SHP77 (cell line): ENCODE measurements at places on chromosomes 16 and 17.

DNA sequence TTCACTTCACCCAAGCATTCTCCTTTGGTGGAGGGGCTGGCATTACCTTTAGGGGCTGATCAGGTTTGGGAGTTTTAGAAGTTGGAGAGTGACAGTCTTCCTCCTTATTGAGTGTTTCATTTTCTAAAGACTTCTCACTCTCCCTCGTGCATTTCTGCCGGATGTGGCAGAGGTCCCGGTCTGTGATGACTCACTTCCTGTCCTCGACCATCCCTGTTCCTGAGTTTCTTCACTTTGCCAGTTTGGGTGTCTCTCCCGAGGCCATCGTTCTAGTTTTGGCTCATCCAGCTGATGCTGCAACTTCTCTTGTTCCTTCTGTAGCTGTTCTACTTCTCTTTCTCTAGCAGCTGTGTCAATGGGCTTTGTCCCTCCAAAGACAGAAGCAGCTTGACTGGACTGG is 104.3 kb downstream of the PHKB start:
- DNase-seq = no peak

GRCh38 chr16:49352892-49353291 is 20.7 kb upstream of the C16orf78 start:
- DNase-seq = no peak

DNA sequence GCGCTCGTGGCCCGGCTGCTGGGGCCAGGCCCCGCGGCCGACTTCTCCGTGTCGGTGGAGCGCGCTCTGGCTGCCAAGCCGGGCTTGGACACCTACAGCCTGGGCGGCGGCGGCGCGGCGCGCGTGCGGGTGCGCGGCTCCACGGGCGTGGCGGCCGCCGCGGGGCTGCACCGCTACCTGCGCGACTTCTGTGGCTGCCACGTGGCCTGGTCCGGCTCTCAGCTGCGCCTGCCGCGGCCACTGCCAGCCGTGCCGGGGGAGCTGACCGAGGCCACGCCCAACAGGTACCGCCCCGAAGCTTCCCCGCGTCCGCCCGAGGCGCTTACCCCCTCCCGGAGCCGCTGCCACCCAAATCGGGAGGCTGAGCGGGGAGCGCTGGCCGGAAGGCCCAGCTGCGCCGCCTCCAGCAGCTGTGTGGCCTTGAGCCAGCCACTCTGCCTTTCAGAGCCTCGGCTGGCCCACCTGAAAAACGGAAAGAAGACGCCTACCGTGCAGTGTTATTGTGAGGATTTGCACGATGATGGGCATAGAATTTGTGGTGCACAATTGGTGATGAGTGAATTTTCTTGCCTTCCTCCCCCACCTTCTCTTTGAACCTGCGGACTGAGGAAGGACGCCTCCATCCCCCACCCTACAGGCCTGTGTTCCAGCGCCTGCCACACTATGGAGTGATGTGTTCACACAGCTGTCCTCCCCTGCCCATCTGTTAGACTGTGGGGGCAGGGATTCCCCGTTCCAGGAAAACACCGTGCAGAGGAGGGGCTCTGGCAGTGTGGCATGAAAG is 523 bp downstream of the NAGLU start:
- peak; percentile 85 for DNase-seq

DNA sequence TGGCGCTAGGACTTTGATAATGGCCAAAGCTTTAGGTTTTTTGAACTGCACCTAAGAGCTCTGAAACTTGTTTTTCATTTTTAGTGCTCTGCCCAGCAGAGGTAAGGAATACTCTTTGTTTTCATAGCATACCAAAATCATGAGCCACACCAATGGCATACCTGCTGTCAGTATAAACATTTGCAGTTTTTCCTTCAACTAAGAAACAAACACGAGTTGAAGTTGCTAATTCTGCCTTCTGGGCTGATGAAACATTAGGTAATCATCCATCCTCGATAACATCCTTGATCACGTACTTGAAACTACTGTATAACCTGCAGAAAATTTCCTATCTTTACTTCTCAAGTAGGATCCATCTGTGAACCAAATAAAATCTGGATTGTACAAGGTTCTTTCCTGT is 20.6 kb upstream of the B4GALNT2 start:
- no peak for DNase-seq

DNA sequence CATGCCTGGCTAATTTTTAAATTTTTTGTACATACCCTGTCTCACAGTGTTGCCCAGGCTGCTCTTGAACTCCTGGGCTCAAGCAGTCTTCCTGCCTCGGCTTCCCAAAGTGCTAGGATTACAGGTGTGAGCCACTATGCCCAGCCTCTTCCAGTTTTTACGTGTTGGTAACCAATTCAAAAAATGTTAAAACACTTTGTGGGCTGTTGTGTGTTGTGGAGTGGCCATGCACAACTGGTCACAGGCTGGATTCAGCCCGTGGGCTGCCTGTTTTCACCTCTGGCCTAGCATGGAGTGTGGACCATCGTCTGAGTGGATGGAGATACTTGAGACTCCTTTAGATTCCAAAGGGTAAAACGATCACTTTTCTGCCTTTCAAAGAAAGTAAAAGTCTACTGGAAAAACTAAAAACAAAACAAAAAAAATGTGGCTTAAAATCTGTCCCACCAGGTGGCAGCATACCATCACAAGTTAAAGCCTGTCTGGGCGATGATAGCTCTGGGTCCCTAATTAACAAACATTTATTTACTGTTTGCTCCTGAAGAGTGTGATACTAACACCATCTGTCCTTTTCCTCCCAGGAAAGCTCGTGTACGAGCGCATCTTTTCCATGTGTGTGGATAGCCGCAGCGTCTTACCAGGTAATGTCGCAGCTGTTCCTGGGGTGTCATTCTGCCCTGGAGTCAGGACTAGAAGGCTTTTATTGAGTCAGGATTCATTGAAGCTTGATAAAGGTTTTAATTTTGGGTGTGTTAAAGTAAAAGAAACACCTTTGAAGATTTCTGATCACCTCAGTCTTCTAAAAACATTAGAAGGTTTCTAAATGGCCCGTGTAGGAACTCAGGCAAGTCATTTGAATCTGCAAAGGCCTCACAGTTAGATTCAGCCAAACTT is 45.8 kb downstream of the VPS35L start:
- DNase-seq = no peak

GRCh38 chr17:27456681-27457359 is 572 bp downstream of the KSR1 start:
- DNase-seq = no peak

GRCh38 chr17:8862213-8863056 is 5.0 kb downstream of the PIK3R6 start:
- no peak for DNase-seq

- no peak for DNase-seq
These were observed 9.8 kb downstream of the CBFA2T3 start for GRCh38 chr16:88966986-88967829.

DNA sequence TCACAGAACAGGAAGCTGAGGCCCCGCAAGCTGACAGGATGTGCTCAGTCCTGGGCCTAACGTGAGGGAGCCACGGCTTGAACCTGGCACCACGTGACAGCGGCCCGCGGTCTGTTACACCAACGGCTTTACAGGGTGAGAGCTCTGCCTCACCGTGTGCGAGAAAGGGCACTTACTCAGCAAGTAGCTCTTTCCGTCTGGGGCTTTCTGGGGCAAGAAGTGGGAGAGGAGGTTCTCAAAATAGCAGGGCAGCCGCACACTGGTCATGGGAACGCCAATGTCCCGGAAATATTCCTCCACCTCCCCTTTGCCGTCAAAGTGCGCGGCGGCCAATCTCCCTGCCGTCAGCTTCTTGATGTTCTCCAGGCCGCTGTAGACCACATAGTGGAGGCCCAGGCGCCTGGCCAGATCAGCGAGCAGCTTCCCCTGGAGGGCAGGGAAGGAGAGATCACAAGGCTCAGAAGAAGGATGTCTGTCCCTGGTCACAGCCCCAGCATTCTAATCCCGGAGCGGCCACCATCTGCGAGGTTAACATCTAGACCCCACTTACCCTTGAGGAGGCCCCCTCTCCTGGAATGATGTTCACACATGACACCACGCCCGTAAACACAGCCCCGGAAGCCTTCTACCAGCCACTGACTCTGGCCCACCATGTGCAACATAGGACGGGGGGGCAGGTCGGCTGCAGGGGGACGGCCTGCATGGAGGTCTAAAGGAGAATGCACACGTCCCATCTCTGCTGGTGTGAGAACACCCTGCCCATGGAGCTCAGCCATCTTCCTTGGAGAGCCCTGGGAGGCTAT is 8.2 kb downstream of the NMRAL1 start:
- no peak for DNase-seq

DNA sequence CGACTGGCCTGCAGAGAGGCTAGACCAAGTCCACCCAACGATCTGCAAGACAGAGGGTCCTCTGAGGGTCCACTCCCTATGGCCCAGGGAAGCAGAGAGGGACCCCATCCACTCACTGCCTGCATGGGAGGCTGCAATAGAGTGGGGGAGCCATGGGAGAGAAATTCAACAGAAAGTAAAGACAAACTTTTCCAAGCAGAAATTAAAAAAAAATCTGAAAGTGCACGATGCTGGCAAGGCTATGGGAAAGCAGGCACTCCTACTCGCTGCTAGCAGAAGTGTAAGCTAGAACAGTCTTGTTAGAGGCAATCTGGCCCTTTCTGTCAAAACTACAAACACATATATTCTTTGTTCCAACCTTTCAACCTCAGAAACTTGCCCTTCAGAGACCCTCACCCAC is 85.4 kb downstream of the GAS7 start:
- no peak for DNase-seq

GRCh38 chr16:89711601-89712273 is 9.0 kb downstream of the VPS9D1 start:
- peak; percentile 61 for DNase-seq

GRCh38 chr17:3921502-3922319 is 5.4 kb upstream of the P2RX1 start:
- no peak for DNase-seq

DNA sequence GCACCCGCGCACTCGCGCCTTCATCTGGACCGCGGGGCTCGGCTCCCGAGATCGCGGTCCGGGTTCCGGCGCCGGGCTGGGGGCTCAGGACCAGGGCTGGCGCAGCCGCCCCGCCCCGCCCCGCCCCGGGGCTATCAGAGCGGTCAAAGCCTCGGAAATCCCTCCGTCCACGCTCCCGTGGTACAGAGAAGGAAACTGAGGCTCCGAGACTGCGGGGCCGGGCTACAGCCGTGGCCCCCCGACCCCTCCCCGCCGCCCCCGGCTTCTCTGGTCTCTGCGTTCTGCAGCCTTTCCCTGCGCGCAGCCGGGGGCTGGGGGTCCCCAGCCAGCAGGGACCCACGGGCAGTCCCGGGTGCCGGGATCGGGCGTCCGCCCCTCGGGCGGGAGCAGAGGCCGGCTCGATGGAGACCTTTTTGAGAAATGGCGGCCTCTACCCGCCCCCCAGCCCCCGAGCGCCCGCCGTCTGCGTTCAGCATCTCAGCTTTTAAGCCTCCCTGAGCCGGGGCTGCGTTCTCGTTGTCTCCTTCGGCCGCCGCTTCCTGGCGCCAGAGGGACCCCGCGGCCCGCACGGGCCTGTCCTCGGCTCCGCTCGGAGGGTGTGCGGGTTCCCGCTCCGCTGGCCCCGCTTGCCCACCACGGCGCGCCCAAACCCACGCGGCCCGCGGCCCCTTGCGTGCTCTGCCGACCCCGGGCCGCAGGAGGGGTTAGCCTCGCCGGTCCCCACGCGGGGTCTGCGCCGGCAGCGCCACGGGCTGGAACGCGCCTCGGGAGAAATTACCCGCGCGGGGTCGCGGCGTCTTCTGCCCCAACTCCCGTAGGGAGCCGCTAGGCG is 1.5 kb upstream of the NPTX1 start:
- DNase-seq = no peak

DNA sequence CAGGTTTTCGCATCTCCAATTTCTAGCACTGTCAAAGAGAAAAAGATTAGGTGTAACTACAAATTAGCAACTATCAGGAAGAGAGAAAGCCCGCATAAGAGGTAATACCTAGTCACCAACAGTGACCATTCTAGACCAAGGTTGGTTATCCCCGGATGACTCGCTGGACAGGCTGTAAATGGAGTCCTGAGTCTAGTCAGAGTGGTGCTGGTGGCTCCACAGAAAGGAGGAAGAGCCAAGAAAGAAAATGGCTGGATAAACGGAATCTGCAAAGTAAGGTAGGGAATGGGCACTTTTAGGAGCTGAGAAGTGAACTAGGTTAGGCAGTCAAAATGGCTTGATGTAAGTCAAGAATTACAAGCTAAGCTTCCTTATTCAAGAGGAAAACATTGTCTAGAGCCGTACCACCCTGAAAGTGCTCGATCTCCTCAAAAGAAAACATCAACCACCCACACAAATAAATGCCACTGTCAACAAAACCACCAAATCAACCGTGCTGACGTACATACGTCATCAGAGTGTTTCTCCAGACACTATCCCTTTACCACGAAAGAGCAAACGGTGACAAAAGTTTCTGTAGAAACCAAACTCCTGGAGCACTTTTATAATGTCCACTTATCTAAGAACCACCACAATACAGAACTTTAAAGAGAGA is 2.2 kb downstream of the GSPT1 start:
- DNase-seq = no peak

DNA sequence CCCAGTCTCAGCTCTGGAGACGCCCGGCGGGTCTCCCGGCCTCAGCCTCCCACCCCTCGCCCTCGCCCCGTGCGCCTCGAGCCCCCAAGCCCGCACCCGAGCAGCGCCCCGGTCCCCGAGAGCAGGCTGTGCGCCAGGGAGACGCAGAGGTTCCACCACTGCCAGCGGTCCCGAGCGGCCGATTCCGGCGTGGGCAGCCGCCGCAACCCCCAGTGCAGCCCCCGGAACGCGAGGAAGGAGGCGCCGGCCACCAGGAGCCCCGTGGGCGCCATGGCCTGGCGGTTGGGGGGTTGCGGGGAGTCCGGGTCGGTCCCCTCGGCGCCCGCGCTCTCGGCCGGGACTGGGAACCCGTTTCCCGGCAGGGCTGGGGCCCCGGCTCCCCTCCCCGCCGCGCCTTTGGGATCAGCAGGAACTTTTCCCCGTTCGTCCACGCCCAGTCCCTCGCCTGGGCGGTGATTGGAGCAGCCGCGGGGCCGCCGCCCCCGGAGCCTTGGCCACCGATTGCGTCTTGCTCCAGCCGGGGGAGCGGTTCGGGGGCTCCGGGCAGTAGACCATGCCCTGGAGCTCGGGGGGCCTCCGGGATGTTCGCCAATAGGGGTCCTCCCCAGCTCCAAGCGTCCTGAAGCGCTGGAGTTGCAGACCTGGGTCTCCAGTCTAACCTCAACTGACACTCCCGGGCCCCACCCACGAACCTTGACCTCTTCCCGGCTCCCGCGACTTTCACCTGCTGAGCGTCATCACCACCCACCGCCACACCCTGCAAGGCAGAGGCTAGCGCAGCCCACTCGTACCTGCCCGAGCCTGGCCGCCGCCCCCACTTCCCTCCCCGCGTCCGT is at the start of gene TLCD2:
TLCD2 (minus strand) TSS at position 407 of the 836 bp plus-strand sequence; CDS start at position 272, 135 bp downstream.
- no peak for DNase-seq

- DNase-seq = no peak
These were observed 12.6 kb downstream of the UBN1 start for GRCh38 chr16:4859900-4860255.

DNA sequence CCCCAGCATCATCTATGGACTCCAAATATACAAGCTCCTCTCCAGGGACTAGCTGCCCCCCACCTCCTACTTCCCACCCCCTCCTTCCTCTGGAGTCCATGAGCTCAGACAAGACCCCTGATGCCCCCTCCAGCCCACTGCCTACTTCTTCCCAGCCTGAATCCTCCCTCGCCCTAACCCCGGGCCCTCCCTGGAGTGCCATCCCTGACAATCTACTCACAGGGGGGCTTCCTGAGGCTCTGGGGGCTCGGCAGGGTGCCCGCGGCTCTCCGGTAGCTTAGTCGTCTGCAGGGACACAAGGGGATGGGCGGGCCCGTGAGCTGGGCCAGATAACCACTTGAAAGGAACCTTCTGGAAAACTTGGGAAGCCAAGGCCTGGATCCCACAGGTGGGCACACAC is 15.1 kb downstream of the MPP3 start:
- no peak for DNase-seq

- no peak for DNase-seq
These were observed 14.2 kb downstream of the POLR3K start for GRCh38 chr16:38941-39892.

- no peak for DNase-seq
These were observed 756 bp downstream of the TAX1BP3 start for GRCh38 chr17:3667366-3668278.
